ENCODE measurements at places on chromosomes 16 and 17. TPM values are rescaled to one million over a fixed set of nuclear protein-coding genes. Genes with fewer than 3 reads are reported as not detected.

GRCh38 chr16:53159781-53160436 lies 105.1 kb downstream of the CHD9 start:
- peak; percentile 12 for DNase-seq

- no peak for DNase-seq
These were observed 2.2 kb downstream of the FBXL19 start for GRCh38 chr16:30925632-30925987.

DNA sequence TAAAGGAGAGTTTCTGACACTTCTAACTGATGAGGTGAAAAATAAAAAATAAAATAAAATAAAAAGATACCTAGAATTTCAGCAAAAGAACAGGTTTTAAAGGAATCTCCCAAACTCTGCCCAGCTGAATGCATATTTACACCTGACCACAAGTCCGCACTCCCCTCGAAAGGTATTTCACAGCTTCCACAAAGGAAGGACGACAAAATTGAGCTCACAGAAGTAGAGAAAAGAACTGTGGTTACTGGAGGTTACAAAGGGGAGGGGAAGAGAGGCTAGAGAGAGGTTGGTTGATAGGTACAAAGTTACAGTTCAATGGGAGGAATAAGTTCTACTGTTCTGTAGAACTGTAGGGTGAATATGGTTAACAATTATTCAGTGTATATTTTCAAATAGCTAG lies 5.0 kb downstream of the LITAF start:
- DNase-seq = no peak

FN3K gene
- polyA plus RNA-seq = 244 TPM

KAT8 gene
- polyA plus RNA-seq = 57.7 TPM

GRCh38 chr17:4004517-4005295 lies 40.5 kb upstream of the ATP2A3 start:
- DNase-seq = peak; percentile 77

CD79B gene
- polyA plus RNA-seq = 1.2 TPM

DNA sequence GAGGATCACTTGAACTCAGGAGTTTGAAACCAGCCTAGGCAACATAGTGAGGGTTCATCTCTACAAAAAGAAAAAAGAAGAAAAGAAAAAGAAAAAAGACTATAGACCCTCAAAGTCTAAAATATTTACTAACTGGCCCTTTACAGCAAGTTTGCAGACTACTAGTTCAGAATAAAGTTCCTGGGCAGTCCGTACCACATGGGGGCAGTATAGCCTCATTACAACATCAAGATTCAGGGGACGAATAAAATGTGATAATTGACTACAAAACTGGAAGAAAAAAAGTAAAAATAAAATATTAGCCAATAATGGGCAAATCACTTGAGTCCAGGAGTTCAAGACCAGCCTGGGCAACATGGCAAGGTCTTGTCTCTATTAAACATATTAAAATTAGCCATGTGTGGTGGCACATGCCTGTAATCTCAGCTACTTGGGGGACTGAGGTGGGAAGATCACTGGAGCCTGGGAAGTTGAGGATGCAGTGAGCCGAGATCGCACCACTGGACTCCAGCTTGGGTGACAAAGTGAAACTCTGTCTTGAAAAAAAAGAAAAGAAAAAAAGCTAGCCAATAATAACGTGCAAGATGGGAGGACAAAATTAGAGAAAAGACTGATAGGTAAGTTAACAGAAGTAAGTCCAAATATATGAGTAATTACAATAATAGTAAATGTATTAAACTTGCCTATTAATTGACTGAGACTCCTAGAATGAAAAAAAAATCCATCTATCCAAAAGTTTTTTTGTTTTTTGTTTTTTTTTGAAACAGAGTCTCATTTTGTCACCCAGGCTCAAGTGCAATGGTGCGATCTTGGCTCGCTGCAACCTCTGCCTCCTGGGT lies 129.4 kb upstream of the SEC14L1 start:
- DNase-seq = no peak

DNA sequence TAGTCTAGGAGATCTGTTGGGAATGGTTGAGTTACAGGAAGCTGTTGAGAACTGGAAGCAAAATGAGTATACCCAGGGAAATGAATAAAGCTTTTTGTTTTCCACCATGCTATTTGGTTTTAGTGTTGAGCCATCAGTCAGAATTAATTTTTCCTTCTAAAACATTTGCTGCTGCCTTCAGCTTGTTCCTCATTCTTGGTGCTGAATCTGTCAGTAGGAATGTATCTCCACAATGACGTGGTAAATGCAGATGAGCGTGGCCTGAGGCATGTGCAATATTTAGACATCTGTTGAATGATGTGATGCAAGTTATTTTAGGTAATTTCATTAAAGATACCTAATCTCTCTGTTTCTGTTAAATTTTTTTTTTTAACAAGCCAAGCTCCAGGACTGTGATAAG lies 10.9 kb downstream of the HAPSTR1 start:
- DNase-seq = no peak

TM4SF5 gene
- polyA plus RNA-seq = 44.0 TPM

DNA sequence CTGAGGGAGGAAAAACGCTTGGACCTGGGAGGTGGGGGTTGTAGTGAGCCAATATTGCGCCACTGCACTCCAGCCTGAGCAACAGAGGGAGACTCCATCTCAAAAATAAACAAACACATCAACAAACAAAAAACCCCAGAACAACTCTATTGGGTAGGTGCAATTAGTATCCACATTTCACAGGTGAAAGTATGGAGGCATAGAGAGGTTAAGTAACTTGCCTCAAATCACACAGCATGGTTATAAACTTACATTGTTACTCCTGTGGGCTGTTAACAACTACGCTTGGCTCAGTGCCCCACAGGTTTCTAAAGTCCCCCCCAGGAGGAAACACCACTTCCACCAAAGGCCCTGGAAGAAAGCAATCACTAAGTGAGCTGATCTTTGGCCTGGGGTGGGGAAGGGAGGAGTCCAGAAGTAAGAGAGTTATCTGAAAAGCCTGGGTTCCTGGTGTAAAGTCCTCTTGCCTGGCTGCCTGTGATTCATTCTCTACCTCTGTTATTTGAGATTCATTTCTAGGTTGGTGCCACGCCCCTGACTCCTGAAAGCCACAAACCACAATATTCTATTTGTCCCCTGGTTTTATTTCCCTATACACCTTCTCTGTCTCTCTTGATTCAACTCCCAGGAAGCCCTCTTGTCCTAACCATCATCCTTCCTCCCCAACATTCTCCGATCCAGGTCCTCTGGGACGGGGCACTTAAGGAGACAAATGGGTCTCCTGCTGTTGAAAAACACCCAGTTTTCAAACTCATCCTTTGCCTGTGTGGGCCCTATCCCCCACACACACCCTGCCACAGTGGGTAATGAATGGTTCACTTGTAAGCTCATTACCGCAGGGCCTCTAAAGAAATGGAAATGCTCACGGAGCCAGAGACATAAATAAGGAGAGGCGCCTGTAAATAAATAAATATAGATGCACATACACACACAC lies 195.4 kb downstream of the XYLT1 start:
- DNase-seq = peak; percentile 95

MPG gene
- polyA plus RNA-seq = 31.2 TPM

GRCh38 chr17:1715803-1716075 lies 5.6 kb upstream of the TLCD2 start:
- no peak for DNase-seq

DNA sequence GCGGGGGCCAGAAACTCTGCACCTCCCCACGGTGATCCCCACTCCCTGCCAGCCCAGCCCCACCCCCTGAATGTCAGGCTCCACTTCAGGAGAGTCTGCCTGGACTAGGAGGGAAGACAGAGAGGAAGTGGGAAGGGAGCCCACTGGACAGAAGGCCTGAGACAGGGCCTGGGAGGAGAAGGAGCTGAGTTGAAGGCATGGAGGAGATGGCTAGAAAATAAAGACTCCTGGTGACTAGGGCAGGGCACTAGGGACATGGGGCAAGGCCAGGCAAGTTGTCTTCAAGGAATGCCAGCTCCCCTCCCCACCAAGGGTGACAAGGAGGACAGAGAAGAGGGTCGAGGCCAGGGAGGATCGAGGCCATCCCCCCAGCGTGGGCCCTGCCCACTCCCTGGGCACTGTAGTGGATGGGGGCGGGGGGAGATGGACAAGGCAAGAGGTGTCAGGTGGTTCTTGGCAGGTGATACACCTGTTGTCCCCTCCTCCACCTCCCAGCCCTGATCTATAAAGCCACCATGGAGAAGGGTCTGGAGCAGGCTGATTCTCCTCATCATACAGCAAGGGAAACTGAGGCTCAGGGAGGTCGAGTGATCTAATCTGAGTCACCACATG lies 19.7 kb downstream of the SRCIN1 start:
- DNase-seq = no peak

ADGRG1 gene
- 102 TPM for polyA plus RNA-seq

GRCh38 chr17:33779234-33779591 lies 475.9 kb upstream of the CCL2 start:
- DNase-seq = peak; percentile 33

GRCh38 chr17:259341-259976 lies 78.0 kb upstream of the DOC2B start:
- DNase-seq = no peak

GRCh38 chr17:67105213-67105612 lies 60.9 kb downstream of the CACNG1 start:
- no peak for DNase-seq

DNA sequence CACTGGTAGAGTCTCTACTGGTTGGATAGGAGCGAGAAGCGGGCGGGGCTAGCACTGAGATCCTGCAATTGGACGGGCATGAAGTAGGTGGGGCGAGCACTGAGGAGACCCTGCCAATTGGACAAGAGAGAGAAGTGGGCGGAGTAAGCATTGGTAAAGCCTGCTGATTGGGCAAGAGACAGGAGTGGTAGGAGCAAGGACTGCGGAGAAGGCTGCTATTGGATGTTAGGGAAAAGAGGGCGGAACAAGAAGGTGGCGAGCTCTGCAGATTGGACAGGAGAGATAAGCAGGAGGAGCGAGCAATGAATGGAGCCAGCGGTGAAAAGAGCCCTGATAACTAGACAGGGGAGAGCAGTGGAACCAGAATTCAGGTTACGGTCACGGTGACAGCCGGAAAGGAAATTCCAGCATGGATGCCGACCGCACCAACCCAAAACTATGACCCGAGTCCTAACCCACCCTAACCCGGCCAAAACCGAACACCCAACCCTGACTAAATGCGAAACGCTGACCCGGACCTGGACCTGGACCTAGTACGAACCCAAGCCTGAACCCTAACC lies 4.8 kb downstream of the SCGB1C2 start:
- no peak for DNase-seq

LPO gene
- polyA plus RNA-seq = 0.37 TPM

DNA sequence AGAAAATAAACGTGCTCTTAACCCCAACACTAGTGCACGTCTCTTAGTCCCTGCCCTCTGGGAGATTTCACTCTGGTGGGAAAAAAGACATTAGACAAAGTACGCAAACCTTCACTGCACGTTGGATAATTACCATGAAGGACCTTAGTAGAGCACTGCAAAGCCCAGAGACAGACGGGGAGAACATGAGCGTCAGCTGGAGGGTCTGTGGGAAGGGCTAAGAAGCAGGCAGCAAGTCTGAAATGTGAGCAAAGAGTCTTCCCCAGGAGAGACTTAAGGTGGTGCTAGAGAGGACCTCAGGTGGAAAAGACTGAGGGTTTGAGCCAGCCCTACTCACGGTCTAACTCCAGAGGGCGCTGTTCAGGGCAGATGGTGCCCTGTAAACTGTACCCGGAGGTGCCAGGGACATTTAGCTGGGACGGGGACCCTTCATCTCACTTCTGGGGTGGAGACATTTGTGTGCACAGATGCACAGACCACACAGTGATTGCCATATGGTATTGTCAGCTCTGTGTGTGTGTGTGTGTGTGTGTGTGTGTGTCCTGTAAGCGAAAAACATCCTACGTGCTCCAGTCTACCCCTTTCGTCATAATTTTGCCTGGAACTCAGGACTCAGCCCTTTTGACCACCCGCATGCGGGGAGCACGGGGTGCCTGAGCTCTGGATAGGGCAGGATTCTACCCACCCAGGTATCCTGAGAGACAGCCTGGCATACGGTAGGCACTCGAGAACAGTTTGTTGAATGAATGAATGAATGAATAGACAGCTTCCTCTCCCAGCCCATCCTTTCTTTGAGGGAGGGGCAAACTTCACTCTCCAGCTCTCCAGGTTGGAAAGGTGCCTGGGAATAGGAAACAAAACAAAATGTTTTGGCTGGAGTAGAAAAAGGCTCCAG lies 10.1 kb upstream of the STAC2 start:
- no peak for DNase-seq

GRCh38 chr16:72987480-72987901 lies 60.4 kb downstream of the ZFHX3 start:
- no peak for DNase-seq

DNA sequence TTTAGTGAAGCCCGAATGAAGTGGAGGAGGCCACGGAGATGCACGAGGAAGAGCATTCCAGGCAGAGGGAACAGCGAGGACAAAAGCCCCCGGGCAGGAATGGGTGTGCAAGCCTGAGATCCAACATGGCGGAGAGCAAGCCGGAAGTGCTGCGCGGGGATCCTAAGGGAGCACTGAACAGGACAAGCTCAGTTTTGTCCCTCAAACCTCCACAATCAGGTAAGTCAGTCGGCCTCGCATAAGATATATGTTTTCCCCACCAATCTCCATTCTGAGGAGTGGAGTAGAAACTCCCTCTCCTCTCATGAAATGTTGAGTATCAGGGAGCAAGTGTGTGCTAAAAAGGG lies 32.9 kb upstream of the USP22 start:
- DNase-seq = no peak

DPH1 gene
- 40.4 TPM for polyA plus RNA-seq

DNA sequence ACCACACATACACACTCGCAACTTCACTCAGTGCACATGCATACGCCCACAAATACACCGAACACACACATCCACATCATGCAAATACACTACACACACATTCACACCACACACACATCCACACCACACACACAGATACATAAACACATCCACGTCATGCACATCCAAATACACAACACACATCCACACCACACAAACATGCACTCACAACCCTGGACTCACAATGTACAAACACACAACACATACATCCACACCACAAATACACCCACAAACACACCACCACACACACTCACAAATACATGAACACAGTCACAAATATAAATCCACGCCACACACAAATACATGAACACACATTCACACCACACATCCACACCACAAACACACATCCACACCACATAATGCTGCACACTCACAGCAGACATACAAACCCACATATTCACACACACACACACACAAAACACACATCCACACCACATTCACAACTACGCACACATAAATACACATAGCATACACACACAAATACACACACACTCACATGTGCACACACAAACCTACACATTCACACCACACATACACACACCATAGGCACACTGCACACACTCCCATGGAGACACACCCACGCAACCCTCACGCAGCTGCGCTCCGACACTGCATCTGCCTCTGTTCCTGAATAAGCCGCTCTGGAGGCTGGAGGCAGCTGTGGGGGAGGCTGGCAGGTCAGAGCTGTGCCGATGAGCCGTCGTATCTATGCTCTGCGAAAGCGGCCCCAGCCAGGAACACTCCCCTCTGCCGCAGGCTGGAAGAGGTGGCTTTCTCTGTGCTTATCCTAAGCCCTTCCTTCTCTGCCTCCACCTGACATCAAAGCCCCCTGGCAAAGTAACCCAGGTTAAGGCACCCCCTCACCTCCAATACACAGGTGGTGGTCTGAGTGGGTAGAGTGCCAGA lies 141.8 kb downstream of the GRIN2A start:
- DNase-seq = no peak

All from large intestine (tissue), 12 donors.